Activated T-cell treated with anti-CD3 and anti-CD28 coated beads, Interleukin-2, amount 50 U/mL, for 24 hours (primary cell): ENCODE measurements at places on chromosomes 4 and X.

DNA sequence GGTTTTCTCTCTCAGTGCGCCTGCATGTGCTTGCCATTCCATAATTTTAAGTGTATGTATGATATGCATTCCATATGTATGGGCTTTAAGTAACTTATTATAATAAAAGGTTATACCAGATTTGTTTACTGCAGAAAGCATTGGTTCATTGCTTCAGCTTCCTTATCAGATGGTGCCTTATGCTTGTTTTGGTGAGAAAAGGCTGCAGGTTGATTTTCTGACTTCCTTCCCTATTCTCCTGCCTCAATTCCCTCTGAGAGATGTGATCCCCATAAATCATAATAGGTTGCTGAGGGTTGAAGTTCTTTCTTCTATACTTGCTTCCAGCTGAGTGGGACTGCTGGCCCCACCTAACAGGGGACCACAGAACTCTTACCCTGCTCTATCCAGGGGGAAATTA lies 10.3 kb upstream of the CEP135 start:
- no peak for DNase-seq

DNA sequence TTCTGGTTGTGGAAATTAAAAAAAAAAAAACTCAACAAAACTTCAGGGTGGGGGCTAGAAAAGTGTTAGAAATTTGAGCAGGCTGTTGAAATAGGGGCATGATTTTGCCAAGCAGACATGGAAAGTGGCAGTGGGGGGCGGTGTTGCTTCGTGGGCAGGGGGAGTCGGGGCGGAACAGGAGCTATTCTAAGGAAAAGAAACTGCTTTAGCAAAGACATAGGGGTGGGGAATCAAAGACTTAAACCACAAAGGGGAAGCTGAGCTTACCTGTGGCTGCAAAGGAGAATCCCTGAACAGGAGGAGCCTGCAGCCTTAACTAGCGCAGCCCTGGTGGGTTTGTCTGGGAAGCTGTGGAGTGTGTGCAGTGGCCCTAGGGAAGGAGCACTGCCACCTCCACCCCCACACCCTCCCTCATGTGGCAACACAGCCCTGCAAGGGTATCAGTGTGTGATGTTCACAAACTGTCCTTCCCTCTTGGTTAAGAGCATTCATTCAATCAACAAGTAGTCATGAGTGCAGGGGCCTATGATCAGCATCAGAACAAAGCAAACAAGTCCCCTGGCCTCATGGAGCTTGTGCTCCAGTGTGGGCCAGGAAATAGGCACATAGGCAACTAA lies 20.5 kb downstream of the SEL1L3 start:
- DNase-seq = no peak

- DNase-seq = no peak
Observed at GRCh38 chr4:104976262-104976661, 170.4 kb upstream of the TET2 start.

- DNase-seq = no peak
Observed at GRCh38 chrX:40199704-40200103, 101.9 kb upstream of the BCOR start.

- DNase-seq = no peak
Observed at GRCh38 chrX:97310373-97310772, 426.7 kb downstream of the RPA4 start.

DNA sequence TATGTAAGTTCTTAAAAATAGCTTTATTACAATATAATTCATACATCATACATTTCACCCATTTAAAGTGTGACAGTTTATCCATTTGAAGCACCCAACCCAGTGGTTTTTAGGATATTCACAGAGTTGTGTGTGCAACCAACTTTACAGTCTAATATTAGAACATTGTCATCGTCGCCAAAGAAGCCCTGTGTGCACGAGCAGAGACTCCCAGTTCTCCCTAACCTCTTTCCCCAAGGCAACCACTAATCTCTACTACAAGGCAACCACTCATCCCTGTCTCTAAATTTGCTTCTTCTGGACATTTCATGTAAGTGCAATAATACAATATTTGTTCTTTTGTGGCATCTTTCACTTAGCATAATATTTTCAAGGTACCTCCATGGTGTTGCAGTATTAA lies 47.7 kb downstream of the CLDN22 start:
- DNase-seq = no peak

DNA sequence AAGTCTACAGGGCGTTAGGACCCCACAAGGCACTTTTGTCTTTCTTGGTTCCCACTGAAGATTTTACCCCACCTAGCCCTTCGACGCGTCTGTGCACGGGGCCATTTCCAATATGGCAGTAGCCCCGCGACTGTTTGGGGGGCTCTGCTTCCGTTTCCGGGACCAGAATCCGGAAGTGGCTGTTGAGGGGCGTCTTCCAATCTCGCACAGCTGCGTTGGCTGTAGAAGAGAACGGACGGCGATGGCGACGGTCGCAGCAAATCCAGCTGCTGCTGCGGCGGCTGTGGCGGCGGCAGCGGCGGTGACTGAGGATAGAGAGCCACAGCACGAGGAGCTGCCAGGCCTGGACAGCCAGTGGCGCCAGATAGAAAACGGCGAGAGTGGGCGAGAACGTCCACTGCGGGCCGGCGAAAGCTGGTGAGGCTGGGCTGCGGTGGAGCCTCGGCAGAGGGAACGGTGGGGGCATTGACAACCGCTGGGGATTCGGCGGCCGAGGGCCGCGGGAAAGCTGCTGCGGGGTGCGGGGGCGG lies at the start of gene USP11:
USP11 (plus strand) TSS at position 207 of the 530 bp plus-strand sequence; CDS start at position 242, 35 bp downstream.
- DNase-seq = peak; percentile 61

DNA sequence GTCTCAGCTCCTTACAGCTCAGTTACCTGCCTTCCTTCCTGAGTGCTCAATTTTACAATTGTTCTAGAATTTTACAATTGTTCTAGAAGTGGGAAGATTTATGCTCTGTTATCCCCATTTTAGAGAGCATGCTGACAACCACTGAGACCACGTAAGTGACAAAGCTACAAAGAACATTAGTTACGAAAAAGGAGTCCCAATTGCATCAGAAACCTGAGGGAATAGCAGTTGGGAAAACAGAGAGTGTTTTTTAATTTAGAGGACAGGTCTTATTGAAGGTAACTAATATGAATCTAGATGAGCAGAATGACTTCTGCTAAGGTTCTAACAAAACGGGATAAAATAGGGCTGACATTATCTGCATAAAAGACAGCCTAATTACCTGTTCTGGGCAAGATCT lies 103.3 kb downstream of the THOC2 start:
- DNase-seq = no peak

DNA sequence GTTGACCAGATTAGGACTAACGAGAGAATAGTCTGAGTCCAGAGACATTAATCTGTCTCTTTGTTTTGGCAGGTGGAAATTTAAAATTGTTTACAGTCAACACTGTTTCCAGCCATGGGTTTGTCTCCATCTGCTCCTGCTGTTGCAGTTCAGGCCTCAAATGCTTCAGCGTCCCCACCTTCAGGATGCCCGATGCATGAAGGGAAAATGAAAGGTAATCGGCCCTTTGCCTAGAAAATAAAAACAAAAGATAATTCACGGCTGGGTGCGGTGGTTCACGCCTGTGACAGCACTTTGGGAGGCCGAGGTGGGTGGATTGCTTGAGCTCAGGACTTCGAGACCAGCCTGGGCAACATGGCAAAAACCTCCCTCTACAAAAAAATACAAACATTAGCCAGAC lies 815 bp downstream of the HCCS start:
- DNase-seq = no peak

DNA sequence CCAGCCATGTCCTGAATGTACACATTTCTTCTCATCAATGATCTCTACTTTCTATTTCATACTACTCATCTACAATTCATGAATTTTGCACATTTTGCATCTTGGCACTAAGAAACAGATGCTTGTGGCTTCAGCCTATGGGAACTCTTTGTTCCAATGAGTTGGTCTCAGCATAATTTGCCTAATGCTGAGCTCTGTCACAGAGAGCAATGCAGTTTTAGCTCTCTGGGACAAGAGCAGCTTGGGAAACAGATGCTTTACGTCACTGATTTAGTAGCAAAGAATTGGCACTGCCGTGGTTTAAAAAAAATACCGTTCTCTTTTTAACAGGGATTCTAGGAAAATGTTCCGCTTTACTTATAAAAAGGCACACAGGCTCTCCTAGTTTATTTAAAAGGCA lies 162.4 kb downstream of the WDFY3 start:
- DNase-seq = no peak

GRCh38 chrX:48626401-48627298 lies 29.4 kb downstream of the WDR13 start:
- no peak for DNase-seq

DNA sequence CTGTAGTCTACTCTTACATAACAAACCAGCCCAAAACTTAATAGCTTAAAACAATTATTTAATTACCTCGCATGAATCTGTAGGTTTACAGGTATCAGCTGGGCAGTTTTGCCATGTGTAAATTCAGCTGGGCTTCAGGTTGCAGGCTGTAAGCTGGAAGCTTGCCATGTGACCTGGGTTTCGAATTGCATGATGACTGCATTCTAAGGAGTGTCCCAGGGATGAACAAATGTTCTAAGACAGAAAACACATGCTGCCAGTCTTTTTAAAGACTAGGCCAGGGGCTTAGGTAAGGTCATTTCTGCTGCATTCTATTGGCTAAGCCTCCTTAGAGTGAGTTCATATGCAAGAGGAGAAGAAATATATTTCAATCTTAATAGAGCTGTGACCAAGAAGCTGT lies 44.8 kb downstream of the GRIA2 start:
- no peak for DNase-seq

DNA sequence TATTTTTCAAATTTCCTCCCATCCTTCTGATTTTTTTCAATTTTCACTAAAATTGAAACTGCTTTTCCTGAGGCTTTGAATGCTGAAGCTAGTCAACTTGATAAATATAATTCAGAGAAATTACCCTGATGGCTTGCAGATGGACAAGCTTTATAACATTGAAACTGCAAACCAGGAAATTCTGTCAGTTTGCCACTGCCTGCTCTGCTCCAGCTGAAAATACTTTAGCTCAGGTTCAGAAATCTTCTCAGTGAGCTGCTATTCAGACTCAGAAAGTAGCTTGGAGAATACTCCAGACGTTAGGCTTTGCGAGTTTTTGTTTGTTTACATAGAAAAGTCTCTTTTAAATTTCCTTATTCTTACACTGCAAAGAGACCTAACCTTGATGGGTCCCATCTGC lies 1574.7 kb downstream of the STIM2 start:
- no peak for DNase-seq

GRCh38 chr4:177266506-177266905 lies 43.2 kb upstream of the NEIL3 start:
- DNase-seq = no peak

- DNase-seq = no peak
Observed at GRCh38 chr4:18021470-18021719, 160 bp downstream of the LCORL start.

DNA sequence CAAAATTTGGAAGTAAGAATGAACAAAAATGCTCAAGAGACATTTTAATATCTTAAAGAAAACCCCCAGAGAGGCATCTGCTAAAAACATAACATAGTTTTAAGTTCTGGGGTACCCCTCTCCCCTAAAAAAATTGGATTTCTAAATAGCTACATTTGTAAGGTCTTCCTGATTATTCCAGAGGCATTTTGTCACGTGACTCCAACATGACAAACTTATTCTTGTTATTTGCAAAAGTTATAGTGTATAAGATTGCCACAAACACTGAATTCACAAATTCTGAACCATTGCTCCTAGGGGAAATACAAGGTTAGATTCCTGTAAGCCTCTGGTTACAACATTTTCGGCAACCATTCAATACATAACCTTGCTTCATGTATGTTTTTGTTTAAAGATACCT lies 73.4 kb downstream of the COL25A1 start:
- no peak for DNase-seq

- no peak for DNase-seq
Observed at GRCh38 chrX:16023790-16024734, 99.3 kb upstream of the GRPR start.

DNA sequence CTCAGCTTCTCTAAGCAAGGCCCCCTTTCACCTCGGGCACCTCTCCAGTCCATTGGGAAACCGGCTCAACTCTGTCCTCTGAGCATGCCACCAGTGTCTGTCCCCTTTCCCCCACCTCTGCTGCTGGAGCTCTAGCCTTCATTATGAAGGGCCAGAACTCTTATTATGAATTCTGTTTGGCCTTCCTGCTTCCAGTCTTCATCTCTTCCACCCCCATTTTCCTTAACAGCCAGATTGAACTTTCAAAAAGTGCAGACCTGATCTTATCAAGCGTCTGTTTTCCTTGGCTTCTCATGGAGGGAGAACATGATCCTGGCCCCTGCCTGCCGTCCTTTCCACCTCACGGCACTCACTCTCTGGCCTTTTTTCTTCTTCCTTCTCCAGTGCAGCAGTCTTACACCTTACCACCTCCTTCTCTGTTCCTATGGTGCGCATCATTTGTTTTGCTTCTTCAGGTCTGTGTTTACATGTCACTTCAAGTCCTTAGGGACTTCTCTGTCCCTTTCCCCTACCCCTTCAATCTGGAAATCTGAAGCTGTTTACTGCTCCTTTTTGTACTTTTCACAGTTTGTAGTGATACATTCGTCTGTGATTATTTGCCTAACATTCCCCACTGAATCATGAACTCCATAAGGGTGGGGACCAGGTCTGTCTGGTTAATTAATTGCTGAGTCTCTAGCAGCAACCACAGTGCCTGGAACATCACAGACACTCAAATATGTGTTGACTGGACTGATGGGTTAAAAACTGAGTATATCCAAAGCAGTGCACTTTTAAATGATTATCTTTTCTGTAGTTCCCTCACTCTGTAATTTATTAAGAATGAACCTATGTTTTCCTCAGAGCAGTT lies 55.8 kb downstream of the FNIP2 start:
- DNase-seq = no peak

- DNase-seq = peak; percentile 83
Observed at GRCh38 chrX:155070975-155071693, at the start of the genes BRCC3, CMC4 and MTCP1. Gene BRCC3 (plus strand): TSS chrX:155071508. CDS start chrX:155071528, 20 bp downstream. Gene CMC4 (minus strand): TSS chrX:155071136. CDS start chrX:155064023, 7,113 bp downstream. Gene MTCP1 (minus strand): TSS chrX:155071136. CDS start chrX:155066010, 5,126 bp downstream.

- DNase-seq = no peak
Observed at GRCh38 chr4:153023692-153024394, 87.7 kb downstream of the FHDC1 start.

DNA sequence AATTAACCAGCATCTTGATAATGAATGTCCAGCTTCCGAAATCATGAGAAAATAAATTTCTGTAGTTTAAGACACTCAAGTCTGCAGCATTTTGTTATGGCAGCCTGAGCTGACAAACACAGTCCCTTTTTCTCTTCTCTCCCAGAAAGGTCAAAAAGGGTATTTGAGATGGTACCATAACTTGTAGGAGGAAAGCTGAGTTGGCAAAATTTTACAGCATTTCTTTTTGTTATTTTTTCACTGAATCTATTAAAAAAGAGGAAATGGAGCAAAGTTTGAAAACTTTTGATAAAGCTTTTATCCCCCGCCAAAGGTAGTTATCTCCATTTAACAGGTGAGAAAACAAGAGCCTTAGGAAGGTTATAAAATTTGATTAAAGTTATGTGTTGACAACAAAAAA lies 367.6 kb upstream of the TECRL start:
- DNase-seq = no peak

DNA sequence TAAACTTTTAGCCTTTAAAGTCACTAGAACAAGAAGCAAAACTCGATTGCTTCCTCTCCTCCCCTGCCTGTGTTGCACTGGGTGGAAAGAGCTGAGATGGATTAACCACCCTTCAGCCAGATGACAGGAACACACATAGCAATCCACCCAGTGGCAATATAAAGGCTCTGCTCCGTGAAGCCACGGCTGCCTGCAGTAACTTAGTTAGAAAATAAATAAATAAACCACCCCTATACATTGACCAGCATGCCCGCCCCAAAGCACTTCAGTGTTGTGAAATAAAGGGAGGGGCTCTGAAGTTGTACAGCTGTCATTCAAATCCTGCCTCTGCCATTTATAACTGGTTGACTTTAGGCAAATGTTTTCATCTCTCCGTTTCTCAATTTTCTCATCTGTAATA lies 217.1 kb upstream of the LDB2 start:
- no peak for DNase-seq
